ENCODE measurements at places on chromosomes 12 and 14.

DNA sequence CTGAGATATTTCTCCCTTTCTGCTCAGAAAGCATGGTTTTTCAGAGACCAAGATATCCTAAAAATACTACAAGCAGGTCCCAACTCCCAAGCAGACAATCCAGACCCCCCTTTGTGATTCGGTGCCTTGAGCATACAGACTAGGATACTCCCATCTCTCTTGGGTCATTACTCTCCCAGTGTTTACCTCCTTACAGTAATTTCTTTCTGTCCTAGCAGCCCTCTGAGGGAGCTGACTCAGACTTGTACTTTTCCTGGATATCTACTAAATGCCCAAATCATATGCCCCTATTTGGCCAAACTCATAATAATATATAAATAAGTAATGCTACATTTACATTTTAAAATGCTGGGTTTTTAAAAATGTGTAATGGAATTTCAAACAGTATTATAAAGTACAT lies 355.6 kb downstream of the LRIG3 start:
- DNase-seq, result no peak

DNA sequence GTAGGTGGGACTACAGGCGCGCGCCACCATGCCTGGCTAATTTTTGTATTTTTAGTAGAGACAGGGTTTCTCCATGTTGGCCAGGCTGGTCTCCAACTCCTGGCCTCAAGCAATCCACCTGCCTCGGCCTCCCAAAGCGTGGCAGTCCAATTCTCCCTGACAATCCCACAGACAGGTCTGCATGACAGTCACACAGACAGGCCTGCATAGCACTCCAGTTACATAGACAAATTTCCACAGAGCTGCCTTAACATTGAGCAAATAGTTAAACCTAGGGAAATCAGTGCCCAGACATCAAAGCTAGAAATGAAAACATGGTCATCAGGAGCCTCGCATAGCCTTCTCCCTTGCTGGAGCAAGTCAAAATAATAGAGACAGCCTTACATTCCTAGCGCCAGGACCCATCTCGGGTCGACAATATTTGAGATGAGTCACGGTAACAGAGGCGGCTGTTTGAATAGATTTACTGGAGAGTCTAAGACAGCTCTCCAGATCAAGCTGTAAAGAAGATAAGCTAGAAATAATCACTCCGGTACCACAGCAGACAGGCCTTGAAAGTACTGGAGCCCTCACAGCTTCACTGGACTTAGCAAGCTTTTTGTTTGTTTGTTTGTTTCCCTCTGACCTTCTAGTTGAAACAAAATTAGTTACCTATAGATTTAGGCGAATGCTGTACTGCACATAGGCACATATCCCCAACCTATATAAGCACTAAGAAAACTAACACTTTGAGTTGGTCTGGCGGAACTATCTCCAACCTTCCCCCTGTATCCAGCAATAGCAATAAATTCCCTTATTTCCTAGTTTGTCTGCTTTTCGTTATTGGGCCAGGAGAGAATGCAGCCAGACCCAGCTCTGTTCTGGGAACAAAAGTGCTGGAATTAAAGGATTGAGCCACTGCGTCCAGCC lies 23.8 kb upstream of the PYROXD1 start:
- no peak for DNase-seq

- no peak for DNase-seq
Observed at GRCh38 chr12:92630968-92631367, 71.8 kb upstream of the PLEKHG7 start.

- DNase-seq, result no peak
Observed at GRCh38 chr12:47616440-47616839, 89.4 kb downstream of the RPAP3 start.

- peak; percentile 28 for DNase-seq
Observed at GRCh38 chr12:110501399-110501751, 536 bp downstream of the VPS29 start.

DNA sequence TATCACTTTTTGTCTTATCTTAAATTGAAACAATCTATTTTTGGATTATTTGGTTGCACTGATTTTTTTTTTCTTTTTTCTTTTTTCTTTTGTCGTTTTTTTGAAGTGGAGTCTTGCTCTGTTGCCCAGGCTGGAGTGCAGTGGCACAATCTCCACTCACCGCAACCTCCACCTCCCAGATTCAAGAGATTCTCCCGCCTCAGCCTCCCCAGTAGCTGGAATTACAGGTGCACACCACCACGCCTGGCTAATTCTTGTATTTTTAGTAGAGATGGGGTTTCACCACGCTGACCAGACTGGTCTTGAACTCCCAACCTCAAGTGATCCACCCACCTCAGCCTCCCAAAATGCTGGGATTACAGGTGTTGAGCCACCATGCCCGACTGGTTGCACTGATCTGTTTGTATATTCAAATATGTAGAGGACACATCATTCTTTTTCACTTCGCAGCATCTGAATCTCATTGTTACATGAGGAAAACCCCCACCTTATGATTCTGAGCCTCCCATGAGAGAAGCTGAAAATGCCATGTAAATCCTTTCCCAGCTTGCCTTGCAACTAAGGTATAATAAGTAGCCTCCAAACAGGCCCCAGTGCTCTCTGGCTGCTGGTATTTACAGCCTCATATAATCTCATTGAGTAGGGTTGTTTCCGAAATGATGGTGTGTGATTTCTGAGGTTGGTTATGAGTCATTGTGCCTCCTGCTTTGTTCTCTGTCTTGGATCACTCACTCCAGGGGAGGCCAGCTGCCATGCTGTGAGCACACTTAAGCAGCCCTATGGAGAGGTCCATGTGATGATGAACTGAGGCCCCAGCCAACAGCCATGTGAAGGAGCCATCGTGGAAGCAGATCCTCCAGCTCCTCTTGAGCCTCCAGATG lies 5.2 kb upstream of the HSP90B1 start:
- DNase-seq, result peak; percentile 16

- DNase-seq, result no peak
Observed at GRCh38 chr12:120257041-120257821, 8.3 kb downstream of the PXN start.

DNA sequence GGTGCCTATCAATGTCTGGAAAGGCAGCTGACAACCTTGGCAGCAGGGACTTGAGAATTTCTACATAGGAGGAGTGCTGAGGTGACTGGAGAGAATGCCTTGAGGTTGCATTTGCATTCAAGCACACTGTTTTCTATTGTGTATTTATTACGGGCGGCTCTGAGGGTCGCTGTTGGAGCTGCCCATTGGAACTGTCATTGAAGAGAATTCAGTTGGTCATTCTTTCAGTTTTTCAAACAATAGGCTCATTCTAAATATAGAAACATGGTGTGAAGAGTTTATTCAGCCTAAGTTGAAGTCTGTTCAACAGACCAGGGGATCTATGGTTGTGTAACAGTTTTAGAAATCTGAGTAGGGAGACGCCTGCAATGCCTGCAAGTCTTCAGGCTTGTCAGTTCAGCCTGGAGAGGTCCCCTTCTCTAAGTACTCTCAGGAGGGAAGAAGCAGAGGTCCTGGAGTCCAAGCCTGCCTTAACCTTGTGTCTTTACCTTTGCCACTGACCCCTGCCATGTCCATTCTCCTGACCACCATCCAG lies 9.8 kb upstream of the ABHD12B start:
- no peak for DNase-seq

DNA sequence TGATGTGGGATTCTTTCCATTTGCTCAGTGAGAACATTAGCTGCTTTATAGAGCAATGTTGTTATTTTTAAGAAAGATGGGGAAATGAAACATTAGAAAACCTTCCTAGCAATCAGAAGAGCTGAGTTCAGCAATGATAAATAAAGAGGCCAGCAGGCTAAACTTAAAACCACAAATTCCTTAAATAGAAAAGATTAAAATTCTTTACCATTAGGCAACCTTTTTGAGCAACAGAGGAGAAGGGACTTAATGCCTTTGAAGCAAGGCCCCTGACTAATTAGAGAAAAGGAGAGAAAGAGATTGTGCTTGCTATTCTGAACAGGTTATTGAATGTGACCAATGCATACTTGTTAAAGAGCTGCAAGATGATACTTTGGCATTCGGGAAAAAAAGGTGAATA lies 160.8 kb upstream of the LMO3 start:
- no peak for DNase-seq

GRCh38 chr12:31578632-31579031 lies 12.3 kb downstream of the DENND5B start:
- no peak for DNase-seq

DNA sequence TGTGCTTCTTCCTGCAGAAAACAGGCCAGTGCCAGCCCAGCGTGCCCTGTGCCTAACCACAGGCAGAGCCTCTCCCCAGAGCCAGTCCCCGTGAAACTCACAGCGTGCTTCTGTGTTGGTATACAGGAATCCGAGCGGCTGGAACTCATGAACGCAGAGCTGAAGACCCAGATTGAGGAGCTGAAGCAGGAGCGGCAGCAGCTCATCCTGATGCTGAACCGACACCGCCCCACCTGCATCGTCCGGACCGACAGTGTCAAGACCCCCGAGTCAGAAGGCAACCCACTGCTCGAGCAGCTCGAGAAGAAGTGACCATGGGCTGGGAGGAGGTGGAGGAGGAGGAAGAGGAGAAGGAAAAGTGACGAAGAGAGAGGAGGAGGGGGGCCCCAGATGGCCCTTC lies 41.3 kb downstream of the JDP2 start:
- DNase-seq, result no peak

DNA sequence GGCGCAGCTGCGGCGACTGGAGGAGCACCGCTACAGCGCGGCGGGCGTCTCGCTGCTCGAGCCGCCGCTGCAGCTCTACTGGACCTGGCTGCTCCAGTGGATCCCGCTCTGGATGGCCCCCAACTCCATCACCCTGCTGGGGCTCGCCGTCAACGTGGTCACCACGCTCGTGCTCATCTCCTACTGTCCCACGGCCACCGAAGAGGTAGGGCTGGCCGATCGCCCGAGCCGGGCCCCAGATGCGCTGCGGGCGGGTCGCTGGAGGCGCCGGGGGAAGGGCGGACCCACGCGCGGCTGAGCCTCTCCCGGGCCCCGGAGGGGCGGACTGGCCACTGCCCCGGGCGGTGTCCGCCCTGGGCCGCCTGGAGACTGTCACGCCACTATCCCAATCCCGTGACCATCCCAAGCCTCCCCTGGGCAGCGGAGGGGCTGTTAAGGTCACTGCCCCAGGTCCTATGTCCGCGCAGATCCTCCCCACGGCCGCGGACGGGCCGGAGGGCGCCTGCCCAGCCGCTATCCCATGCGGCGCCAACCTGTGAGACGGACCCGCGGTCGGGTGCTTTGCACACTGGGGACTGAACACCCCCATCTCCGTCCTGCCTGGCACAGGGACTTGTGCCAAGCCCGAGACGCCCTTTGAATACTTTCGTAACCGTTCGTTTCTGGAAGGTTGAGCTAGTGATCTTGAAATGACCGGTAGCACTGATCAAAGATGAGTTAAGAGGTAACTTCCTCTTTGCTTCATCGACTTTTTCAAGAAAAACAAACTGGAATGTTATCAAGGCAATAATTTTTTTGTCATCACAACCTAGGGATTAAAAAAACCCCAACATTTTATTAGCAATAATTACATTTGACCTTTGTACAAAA lies 725 bp downstream of the CHPT1 start:
- DNase-seq, result no peak

GRCh38 chr14:53149668-53150316 lies 3.3 kb downstream of the DDHD1 start:
- no peak for DNase-seq

DNA sequence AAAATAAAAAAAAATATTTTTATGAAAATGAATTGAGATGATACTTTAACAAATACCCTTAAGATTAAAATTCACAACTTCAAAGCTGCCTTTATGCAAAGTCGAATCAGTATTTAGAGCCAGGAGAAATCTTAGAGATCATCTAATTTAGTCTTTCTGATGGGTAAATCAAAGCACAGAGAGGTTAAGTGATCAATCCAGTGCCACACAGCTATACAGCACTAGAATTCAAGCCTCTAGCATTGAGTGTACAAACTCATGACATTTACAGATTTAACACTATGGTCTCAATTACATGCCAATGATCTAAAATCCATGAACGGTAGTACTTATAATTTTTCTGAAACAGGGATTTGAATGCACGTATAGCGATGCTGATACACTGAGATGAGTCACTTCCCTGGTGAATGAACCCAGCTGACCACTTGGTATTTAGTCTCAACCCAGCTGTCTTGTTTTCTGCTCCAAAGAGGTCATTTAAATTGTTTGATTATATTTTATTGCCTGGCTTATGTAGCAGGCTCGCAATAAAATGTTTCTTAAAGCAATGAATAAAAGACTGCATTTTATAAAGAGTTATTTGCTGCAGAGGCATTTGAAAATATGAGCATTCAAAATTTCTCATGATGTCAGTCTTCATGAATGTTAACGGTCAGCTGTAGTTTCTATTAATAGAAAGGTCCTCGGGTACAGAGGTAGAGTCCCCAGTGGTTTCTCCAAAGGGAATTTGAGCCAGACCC lies 152.4 kb upstream of the PRICKLE1 start:
- DNase-seq, result no peak

- DNase-seq, result peak; percentile 6
Observed at GRCh38 chr14:31510222-31510621, 22.4 kb upstream of the GPR33 start.

DNA sequence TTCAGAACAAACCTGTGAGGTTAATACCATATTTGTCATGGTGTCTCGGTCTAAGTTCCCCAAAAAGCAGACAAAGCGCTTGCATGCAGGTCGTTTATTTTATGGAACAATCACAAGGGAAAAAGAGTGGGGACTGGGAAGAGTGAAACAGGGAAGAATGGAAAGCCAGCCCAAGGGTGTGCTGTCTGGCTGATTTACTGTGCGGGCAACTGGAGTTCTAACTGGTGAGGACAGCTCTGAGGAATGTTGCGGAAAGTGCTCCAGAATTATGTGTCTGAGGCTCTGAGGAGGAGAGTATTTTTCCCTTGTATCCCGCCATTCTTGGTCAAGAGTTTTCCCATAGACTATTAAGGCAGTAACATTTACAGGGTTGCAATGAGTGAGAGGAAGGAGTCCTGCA lies 465.4 kb downstream of the RMST start:
- no peak for DNase-seq

DNA sequence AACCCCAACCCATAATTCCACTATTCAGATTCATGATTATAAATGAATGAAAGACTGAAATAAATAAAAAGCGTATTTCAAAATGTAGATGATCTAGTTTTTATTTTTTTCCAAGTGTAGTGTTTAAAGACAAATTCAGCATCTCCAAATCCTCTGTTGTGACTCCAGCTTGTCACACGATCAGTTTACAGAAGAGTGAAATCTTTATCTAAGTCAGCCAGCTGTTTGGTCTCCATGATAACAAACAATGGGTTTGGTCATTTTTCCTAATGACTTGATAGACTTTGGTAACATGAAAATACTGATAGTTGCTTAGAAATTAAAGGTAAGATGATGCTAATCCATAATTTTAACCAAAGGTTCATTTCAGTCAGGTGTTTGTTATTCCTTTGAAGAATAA lies 114.5 kb upstream of the RASSF8 start:
- DNase-seq, result no peak

GRCh38 chr12:3631272-3631637 lies 121.7 kb downstream of the CRACR2A start:
- no peak for DNase-seq

GRCh38 chr14:100612986-100613385 lies 25.8 kb upstream of the BEGAIN start:
- no peak for DNase-seq
